ENCODE measurements at places on chromosomes 4 and X.

DNA sequence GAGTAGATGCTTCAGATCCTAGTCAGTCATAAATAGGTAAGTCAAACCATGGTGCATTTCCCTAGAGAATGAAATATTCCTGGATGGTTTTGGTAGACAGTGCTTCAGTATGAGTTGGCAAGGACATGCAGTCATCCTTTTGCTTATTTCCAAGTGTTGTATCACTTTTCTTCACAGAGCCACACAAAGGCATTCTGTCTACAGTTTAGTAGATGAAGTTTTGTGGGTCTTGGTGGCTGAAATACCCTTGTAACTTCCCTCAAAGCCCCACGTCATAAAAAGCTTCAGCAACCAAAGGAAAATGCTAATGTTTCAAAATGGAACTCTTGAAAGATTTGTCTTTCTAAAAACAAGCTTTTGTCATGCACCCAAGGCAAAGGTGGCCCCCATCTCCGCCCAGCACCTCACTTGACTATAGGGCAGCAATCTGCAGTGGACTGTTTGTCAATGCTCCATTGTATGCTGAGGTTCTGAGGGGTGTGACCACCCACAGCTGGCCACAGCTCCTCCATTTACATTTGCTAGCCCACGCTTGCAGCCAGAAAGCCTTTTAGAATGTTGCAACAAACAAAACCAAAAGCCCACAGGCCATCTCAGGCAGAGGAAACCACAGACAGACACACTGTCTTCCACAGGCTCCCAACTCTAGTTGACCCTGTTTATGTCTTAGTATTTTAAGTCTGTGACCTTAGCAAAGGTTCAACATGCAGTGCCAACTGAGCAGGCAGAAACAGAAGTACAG, 87.1 kb upstream of the FAM9C start:
- DNase-seq, result no peak

DNA sequence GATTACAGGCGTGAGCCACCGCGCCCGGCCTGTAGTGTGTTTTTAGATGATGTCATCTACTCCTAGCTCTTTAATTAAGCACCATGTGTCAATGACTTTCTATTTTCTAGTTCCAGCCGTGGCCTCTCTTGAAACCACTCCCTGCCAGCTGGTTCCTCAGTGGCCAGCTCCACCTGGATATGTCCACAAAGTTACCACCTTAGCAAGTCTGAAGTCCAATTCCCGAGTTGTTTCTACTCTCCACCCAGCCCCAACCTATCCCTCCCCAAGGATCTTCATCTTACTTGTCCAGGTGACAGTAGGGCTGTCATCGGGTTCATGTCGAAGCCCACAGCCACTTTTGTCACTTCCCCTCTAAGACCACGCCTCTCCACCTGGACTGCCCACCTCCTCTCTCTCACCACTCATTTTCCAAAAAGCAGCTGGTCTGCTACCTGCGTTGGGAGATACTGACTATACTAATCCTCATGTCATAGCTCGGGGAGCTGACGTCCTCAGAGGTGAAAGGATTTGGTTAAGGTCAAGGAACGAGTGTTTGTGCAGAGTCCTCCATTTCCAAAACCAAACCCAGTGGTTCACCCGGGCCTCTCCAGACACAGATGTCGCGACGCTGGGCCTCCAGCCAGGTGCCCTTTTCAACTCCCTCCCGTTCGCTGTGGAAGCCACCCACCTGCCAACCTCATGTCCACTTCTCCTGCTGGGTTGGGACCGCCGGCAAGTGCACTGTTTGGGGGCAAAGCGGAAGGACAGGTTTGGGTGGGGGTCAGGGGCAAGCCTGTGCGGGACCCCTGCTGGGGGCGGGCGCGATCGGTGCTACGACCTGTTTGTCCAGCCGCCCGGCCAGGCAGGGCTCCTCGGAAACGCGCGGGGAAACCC, 704 bp downstream of the FAM3A start:
- no peak for DNase-seq

DNA sequence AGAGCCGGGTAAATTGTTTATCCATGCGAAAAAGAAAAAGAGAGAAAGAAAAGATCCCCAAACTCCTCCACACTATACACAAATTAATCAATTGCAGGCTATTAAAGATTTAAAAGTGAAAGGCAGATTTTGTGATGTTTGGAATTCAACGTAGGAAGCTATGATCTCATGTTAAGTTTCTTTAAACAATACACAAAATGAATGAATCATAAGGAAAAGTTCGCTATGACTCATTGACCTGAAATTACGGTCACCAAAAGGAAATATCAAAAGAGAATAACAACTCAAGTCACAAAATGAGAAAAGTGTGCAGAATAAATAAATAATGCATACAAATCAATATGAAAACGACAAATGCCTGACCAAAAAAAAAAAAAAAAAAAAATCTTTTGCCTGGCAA, 28.6 kb downstream of the CLNK start:
- no peak for DNase-seq

DNA sequence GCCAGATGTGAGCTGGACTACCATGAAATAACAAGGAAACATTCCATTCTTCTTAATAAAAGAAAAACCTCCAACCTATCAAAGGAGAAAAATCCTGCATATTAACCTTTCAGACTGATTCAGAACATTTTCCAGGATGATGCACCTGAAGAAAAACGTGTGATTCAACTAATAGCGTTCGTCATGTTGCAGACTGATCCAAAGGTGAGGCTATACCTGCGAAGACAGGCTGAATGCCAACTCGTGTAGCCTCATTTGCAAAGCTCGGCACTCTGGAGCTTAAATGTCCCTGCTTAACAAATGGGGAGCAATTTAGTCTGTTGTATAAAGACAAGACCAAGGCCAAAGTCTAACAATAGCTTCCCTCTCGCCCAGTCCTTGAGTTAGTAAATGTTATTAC, 172.0 kb upstream of the NOCT start:
- no peak for DNase-seq

GRCh38 chrX:106726485-106727437, at the start of gene RNF128:
Gene RNF128, plus strand, starts transcription at chrX:106726701. Its CDS starts 213 bp downstream, at chrX:106726914.
- DNase-seq, result peak; percentile 1

GRCh38 chrX:1442724-1443367, 9.9 kb downstream of the ASMTL start:
- DNase-seq, result no peak

DNA sequence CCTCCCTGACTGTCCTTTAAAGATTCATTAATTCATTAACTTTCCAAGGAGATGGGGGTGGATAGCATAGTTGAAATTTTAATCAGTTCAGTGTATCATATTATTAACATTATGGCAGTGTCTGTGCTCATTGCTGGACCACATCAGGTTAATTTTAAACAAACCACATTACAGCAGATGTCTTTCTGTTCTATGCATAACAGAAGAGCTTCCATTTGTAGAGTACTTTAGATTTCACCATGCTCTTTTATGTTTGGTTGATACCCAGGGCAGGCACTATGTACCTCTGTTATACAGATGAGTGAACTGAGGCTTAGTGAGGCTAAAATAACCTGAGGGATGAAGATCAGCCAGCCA, 41.1 kb downstream of the AFF2 start:
- DNase-seq, result no peak

DNA sequence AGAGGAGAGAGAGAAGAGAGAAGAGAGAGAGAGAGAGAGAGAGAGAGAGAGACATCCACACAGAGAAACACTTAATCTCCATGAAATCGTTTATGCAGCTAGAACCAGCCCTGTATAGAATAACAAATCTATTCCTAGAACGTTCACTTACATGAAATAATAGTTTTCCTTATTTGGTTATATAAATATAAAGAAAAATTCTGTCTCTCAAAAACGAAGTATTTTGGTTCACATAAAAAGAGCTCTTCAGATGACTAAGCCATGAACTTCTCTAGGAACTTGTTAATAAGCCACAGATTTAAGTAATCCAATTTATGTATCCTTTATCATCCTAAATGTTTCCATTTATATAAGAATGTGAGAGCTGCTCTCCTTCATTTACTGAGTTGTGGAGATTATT, 1315.1 kb upstream of the PCDH7 start:
- DNase-seq, result no peak

DNA sequence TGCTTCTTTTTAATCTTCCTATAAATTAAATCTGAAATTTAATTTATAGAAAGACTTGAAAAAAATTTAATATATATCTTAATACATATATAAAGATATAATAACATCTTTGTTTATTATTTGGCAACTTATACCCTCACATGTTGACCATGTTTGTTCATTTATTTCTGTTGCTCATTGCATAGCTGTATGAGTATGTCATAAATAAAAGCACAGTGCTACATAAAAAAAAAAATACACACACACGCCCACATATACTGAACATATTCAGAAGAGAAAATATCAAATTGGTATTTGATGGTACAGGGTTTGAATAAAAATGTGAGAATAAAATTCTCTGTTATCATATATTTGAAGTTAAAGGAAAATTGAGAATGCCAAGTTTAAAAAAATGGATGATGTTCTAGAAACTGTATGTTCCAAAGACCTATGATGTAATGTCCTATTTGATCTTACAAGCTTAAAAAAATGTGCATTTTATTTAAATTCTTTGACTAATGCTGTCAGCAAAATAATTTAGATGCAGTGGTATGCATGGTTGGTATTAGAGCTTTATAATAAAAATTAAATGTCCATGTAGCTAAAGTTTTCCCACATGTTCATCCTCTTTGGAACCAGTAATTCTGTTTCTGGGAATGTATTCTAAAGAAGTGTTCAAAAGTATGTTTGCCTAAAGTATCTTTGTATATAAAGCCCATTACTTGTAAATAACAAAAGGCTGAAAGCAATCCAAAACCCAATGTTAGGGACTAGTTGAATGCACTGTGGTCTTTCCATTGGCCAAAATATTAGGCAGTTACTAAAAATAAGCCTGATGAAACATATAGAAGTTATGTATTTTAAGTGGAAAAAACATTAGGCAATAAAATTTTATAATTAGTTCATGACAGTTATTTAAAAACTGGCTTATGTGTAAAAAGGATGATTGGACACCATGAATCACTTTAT, 12.9 kb downstream of the TMEM184C start:
- DNase-seq, result no peak

DNA sequence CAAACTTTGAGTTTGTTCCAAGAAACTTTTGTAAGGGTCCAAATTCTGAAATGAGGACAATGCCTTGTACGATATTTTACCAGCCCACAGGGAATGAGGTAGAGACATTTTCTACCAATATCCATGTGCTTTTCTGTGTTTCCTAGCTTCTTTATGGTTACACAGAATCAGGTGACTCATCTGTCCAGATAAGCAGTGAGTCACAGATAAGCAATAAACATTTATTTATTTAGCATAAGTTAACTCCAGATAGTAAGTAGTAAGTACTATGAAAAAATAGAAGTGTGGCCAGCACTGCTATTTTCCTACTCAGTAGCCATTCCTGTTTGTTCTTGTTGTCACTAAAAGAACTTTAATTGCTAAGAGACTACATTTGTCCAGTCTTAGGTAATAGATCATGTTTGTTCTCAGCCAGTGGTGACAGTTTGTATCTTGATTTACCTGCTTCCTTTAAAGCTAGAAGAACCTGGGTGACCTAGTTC, 7.4 kb downstream of the AFF1 start:
- DNase-seq, result no peak

- peak; percentile 52 for DNase-seq
Observed at GRCh38 chrX:154918060-154918483, 31.9 kb downstream of the F8A1 start.

DNA sequence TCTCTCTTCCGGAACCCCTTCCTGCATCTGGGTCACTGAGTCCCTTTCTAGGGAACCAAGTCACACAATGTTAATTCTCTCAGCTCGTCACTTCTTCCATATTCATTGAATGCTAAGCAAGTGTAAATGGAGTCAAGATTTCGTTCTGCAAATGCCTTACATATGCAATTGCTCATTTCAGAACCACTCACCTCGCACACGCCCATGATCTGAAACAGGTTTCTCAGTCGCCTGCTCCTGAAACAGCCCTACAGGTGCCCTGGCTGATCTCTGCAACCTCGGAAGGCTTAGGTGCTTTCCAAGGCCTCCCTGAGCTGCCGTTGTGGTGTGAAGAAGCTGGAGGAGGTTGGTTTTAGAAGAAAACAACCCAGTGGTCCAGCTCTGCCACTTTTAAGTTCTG, 100.8 kb upstream of the MSX1 start:
- no peak for DNase-seq

- no peak for DNase-seq
Observed at GRCh38 chrX:19625612-19626011, 110.3 kb upstream of the MAP3K15 start.

- DNase-seq, result no peak
Observed at GRCh38 chrX:25206778-25207177, 191.0 kb upstream of the ARX start.

GRCh38 chr4:85777908-85778631, 303.1 kb downstream of the ARHGAP24 start:
- DNase-seq, result no peak

- DNase-seq, result peak; percentile 56
Observed at GRCh38 chr4:153466949-153467896, 1.1 kb downstream of the TMEM131L start.
